ENCODE measurements at places on chromosomes 7 and 10. TPM values are rescaled to one million over a fixed set of nuclear protein-coding genes. Genes with fewer than 3 reads are reported as not detected.
A peak's percentile ranks its signal among the peaks of the same experiment; 100 is the strongest.

DDX50 gene
- total RNA-seq: 63.0 TPM

DNA sequence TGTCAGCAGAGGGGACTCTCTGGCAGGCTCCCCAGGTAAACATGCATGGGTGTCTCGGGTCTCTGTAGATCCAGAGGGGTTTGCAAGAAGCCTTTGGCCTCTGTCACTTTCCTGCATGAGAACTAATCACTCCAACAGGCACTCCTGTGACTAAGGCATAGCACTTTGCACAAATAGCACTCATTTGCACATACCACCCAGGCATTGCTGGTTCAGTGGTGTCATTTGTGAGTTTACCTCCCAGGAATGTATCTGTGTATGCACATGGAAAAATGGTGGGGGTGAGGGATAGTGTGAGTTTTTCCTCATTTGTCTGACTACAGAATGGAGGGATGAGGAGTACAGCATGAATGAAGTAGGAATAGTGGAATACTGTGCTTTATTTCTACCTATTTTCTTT lies 39.5 kb downstream of the CNNM1 start:
- DNase-seq: no peak

DNA sequence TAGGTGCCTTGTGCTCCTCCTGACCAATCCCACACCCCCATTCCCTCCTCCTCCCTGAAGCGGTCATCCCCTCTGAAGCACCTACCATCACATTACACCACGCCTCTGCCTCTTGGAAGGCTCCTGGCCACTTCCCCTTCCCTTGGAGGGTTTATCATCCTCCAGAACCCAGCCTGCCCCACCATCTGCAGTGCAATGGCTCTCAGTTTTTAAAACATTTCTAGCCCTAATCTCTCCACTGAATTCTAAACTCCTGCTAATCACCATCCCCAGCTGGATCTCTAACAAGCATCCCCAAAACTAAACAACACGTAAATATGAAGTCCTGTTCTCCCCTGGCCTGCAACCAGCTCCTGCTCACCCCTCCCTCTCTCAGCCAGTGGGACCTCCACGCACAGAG lies 70.6 kb downstream of the PIP4K2A start:
- DNase-seq: peak; percentile 55

DNA sequence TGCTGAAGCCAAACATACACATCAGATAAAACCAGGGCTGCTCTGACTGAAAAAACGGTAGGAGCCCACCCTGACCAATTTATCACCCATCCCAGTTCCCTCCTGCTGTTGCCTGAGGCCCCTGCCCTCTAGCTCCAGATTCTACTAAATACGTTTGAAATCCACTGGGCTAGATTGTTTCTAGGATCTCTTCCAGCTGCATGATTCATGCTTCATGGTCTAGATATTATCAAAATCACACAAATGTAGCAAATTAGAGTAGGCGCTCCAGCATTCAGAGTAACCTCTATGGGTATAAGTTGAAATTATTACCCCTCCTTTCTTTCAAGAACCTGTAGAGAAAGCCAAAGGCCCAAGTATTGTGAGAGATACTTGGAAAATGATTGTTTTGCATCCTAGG lies 151.2 kb upstream of the FAM13C start:
- no peak for DNase-seq

GPC2 gene
- 7.9 TPM for total RNA-seq

- no peak for DNase-seq
These were observed 80.2 kb downstream of the ZEB1 start for GRCh38 chr10:31399171-31399570.

RPS24 gene
- total RNA-seq: 1,818 TPM

CPN1 gene
- not detected for total RNA-seq

GRCh38 chr7:42292991-42293521 lies 56.0 kb upstream of the GLI3 start:
- DNase-seq: no peak

GRCh38 chr10:77756319-77757232 lies 119.0 kb upstream of the KCNMA1 start:
- no peak for DNase-seq

GRCh38 chr7:101172005-101172853 lies 6.9 kb upstream of the VGF start:
- DNase-seq: no peak

- DNase-seq: no peak
These were observed 754.7 kb downstream of the GRID1 start for GRCh38 chr10:85611746-85612377.

DNA sequence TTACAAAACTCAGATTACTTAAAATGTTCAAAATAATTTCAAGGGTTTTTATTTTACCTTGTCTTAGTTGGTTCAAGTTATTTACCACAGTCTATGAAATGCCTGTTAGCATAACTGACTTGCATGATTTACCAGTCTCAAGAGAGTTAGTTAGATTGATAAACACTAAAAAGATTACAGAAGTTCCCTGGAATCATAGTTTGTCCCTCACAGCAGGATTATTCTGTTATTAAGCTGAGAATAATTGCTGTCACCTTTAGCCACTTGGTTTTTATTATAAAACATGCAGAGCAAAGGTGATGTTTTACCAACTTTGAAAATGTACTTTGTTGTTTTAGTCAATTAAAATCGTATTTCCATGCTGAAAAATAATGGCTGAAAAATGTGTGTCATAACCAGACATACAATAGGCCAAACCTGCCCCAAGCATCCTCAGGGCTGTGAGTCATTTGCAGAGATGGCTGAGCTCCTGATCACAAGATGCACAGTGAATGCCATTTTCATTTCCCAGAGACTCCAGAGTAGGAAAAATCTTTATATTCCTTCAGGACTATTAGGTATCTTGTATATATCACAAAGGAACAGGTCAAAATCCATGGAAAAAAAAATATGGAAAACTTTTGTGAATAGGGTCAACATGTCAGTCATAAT lies 87.8 kb upstream of the DKK1 start:
- DNase-seq: no peak

GRCh38 chr10:71435571-71436267 lies 39.0 kb downstream of the CDH23 start:
- DNase-seq: no peak

DNA sequence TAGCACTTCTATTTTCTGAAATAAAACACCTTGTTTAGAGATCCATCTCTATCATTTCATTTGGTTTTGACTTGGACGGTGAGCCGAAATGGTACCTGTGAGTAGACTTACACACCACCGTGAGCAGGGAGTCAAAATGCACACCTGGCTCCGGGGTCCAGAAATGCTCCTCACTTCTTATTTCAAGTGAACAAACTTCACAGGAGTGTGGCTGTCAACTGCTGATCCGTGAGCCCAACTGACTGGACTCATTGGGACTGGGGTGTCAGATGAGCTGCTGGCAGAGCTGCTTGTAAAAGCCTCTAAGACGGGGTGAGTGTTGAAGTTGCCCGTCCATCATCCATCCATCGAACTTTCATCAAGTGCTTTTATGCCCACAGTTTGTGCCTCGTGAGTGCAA lies 435.5 kb downstream of the GLRX3 start:
- no peak for DNase-seq

DNA sequence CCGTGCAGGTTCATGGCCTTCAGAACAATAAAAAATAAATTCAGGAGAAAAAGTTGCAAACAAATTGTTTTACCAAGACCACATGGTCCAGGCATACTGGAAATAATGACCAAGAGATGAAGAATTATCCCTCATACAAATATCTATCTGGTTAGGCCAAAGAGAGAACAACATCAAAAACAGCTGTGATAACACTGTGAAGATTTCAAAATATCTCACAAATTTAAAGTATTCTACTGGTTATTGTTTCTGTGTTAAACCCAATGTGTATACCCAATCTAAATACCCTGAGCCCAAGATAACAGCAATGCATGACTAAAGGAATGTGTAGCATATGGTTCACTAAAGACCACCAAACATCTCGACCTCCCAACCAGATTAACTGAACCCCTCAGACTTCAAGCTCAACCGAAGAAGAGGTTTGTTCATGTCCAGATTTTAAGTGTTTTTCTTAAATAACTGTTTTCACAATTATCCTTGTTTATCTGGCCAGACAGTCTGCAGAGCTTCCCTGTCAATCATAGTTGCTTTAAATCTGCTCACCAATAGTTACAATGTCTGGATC lies 10.9 kb downstream of the OR9A2 start:
- DNase-seq: no peak

DNA sequence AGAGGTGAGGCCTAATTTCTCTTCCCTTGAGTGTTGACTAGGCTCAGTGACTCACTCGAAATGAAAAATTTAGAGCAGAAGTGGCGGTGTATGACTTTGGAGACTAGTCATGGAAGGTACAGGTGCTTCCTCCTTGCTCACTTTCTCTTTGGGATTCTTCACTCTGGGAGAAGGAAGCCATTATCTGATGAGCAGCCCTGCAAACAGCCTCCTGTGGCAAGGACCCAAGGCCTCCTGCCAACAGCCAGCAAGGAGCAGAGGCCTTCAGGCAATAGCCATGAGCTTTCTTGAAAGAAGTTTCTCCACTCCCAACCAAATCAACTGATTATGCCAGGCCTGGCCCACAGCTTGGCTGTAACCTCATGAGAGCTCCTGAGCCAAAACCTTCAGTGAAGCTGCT lies 369.6 kb upstream of the VWC2 start:
- DNase-seq: no peak

DNA sequence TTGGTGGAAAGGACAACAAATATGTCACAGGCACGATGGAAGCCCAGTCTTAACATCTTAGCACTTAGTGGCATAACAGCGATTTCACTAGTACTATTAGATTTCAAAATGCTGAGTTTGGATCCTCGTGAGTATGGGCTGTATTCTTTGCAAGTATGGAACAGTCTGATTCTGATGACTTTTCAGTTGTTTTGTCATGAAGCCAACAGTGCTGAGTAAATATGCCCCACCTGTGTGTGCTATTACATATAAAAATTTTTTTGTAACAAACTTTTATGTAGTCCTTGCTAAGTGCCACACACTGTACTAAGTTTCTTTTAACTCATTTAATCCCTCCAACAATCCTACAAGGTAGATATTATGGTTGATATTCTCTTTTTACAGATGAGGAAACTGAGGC lies 30.8 kb downstream of the MTURN start:
- DNase-seq: no peak

SPDYE16 gene
- total RNA-seq: not detected

DNA sequence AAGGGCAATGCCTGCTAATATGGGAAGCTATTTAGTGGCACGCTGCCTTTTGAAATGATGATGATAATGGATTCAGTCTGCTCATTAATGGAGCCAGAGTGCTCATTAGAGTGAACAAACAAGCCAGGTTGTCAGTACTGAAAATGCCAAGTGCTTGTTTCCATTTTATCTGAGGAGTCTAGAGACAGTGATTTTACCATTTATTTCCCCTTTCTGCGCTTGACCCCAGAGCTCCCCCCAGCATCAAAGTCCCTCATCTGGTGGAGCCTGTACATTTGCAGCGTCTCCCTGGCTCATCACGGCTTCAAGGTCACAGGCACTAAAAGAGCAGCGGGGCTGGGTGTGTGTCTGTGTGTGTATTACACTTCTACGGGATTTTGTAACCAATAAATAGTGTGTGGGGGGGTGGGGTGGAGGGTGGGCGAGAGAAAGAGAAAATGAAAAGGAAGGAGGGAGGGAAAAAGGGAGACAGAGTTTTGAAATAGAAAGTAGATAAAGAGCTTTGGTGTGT lies 553.8 kb downstream of the TFEC start:
- no peak for DNase-seq

- no peak for DNase-seq
These were observed 474.6 kb upstream of the FZD8 start for GRCh38 chr10:36116731-36117130.

GRCh38 chr7:39921506-39922175 lies 28.4 kb upstream of the CDK13 start:
- no peak for DNase-seq

GRCh38 chr7:70380421-70381015 lies 751.4 kb upstream of the GALNT17 start:
- no peak for DNase-seq

- DNase-seq: no peak
These were observed 113.7 kb downstream of the CSTF2T start for GRCh38 chr10:51585742-51586141.

DKK1 gene
- not detected for total RNA-seq

- no peak for DNase-seq
These were observed 67.3 kb downstream of the SPDYE5 start for GRCh38 chr7:75559355-75559975.

CTNNA3 gene
- not detected for total RNA-seq

DNA sequence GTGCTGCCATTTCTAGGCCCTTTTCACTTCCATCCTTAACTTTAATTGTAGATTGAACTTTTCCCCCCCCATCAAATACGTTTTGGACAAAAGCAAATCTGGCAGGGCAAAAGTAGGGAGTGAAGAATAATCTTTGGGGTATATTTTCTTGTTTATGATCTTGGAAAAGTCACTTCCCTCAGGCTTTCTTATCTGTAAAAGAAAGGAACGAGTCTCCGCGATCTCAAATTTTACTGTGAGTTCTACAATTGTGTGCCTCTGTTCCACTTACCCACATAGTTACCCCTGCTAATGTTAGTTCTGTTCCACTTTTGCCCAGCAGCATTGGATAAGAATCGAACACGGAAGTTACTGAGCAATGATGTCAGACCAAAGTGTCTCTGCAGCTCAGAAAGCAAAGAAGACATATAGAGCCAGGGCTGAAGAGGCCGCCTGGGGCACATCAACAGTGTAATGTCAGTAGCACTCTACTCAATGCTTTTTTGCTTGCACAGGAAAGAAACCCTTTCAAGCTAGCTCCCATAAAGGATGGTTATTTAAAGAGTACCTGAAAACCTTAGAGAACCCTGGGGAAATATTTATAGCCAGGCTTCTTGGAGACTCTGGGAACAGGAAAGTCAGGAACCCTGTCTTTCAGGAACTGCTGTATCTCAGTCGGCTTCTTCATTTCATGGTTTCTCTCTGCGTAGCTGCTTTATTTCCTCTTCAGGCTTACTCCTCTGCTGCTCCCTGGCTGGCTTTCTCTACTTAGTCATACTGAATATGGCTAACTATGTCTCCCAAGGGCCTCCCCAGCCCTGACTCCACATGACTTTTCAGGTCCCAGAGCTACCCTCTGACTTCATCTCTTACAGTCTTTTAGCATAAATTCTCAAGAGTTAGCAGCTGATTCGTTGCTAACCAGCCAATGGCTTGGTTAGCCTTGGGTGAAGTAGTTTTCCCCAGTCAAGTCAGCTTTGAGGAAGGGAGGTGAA lies 123.7 kb upstream of the FAM3C start:
- DNase-seq: peak; percentile 57

Data from activated CD4-positive, alpha-beta T cell treated with anti-CD3 and anti-CD28 coated beads, Interleukin-2, amount 10 ng/mL, durations not matched to agents 24 days and 14 days (primary cell).